ENCODE measurements at places on chromosomes 7 and 10. TPM values are rescaled to one million over a fixed set of nuclear protein-coding genes. Genes with fewer than 3 reads are reported as not detected.
A peak's percentile ranks its signal among the peaks of the same experiment; 100 is the strongest.

DNA sequence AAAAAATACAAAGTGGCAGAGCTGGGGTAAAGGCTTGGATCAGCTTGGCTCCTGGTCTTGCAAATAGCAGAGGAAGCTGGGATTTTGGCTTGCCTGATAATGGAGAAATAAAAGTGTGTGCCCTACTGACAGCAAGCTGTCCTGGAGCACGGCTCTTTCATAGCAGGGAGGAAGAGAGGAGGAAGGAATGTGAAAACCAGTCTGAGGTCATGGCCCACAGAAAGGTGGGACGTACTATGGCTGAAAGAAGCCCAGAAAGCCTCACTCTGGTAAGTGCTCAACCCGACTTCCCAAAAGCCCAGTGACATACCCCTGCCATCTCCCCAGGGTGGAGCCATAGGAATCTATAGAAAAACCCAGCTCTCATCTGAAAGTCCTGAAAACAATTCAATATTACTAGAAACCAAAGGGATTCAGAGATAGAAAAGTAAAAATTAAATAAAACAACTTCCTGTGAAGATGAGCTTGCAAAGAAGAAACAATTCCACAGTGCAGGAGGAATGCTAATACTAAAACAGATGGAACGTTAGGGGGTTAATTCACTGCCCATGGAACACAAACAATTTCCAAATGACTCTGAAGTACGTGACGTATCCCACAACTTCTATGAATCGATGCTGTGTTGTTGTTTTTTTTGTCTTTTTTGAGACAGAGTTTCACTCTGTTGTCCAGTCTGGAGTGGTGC lies 246.7 kb upstream of the PTN start:
- peaks cover 15% of the 10 kb centered on the region for H3K4me1 ChIP-seq
- no peak for DNase-seq
- H3K27ac ChIP-seq = no peak overlapping the region

DNA sequence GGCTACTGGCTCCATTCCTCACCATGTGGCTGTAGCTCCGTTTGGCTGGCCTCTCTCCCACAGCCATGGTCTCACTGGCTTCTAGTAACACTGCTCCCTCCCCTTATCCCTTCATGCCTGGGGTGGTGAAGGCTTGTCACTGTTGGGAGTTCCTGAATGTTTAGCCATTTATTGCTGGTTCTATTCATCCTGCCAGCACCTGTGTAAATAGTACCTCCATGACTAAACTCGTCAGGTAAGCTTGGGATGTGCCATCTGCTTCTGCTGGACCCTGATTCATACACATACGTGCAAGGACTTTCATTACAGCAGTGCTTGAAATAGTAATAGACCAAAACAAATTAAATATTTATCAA lies 61.6 kb downstream of the CCDC71L start:
- no peak overlapping the region for H3K27ac ChIP-seq
- DNase-seq = no peak
- H3K4me3 ChIP-seq = no peak overlapping the region
- peaks cover 8% of the 10 kb centered on the region for H3K4me1 ChIP-seq
- H3K27me3 ChIP-seq = no peaks in the 10 kb centered on the region
- no peaks in the 10 kb centered on the region for H3K36me3 ChIP-seq

GRCh38 chr10:114340816-114341215 lies 63.5 kb downstream of the AFAP1L2 start:
- H3K27me3 ChIP-seq = 0 out of 2 replicates have a peak, but pooled peaks cover 6% of the 10 kb centered on the region
- no peaks in the 10 kb centered on the region for H3K4me1 ChIP-seq
- H3K4me3 ChIP-seq = no peak overlapping the region
- no peak overlapping the region for H3K27ac ChIP-seq
- DNase-seq = no peak
- no peaks in the 10 kb centered on the region for H3K36me3 ChIP-seq

- H3K4me3 ChIP-seq = peak overlapping the region; percentile 92
- peaks cover 37% of the 10 kb centered on the region for H3K4me1 ChIP-seq
- H3K27me3 ChIP-seq = no peaks in the 10 kb centered on the region
- peaks cover 24% of the 10 kb centered on the region for H3K36me3 ChIP-seq
These were observed 906 bp downstream of the DKK1 start for GRCh38 chr10:52314822-52315552.

- H3K27me3 ChIP-seq = 0 out of 2 replicates have a peak, but pooled peaks cover 14% of the 10 kb centered on the region
- H3K36me3 ChIP-seq = no peaks in the 10 kb centered on the region
- H3K27ac ChIP-seq = no peak overlapping the region
- no peak for DNase-seq
- no peak overlapping the region for H3K4me3 ChIP-seq
These were observed 21.4 kb upstream of the SLIT1 start for GRCh38 chr10:97207131-97207530.

DNA sequence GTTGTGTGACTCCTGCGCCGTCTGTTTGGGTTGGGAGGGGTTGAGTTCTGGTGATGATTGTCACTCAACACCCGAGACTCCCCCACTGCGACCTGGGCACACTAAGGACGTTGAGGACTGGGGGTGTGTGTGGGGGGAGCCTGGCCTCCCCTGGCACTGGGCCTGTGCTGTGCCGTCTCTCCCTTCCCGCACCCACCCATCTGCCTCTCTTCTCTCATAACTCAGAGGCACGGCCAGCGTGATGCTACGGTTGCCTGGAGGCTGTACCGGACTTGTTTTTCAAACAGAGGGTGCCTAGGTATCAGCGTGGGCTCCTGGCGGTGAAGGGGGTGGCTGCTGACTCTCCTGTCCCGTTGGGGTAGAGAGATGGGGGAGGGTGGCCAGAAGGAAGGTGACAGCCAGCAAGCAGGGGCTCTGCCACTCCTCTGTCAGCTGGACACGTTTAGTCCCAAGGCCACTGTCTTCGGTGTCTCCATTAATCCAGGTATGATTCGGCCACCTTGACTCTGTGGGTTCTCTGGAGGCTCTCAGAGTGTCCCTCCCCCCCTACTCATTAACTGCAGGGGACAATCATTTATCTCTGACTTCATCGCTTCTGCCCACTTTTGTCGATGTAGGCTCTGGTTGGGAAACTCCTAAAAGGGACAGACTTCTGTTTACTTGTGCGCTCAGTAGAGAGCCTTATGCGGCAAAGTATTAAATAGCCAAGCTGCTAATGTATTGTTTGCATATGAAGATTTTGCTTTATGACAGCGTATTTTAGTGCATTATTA lies 56.5 kb upstream of the PFKFB3 start:
- DNase-seq = no peak
- H3K27ac ChIP-seq = no peak overlapping the region
- H3K4me3 ChIP-seq = peak overlapping the region; percentile 84
- H3K4me1 ChIP-seq = peaks cover 9% of the 10 kb centered on the region
- H3K36me3 ChIP-seq = no peaks in the 10 kb centered on the region

GCK gene
- total RNA-seq = 0.11 TPM

AGFG2 gene
- total RNA-seq = 4.9 TPM

LOXL4 gene
- 507 TPM for total RNA-seq

CPA2 gene
- not detected for total RNA-seq

VAX1 gene
- total RNA-seq = not detected

Measured in GM23248 (cell line).